Activated CD4-positive, alpha-beta T cell treated with anti-CD3 and anti-CD28 coated beads for 1 hour (primary cell): ENCODE measurements at places on chromosomes 1 and 21.

GRCh38 chr1:233869680-233870079 lies 34.8 kb upstream of the SLC35F3 start:
- no peak for DNase-seq

DNA sequence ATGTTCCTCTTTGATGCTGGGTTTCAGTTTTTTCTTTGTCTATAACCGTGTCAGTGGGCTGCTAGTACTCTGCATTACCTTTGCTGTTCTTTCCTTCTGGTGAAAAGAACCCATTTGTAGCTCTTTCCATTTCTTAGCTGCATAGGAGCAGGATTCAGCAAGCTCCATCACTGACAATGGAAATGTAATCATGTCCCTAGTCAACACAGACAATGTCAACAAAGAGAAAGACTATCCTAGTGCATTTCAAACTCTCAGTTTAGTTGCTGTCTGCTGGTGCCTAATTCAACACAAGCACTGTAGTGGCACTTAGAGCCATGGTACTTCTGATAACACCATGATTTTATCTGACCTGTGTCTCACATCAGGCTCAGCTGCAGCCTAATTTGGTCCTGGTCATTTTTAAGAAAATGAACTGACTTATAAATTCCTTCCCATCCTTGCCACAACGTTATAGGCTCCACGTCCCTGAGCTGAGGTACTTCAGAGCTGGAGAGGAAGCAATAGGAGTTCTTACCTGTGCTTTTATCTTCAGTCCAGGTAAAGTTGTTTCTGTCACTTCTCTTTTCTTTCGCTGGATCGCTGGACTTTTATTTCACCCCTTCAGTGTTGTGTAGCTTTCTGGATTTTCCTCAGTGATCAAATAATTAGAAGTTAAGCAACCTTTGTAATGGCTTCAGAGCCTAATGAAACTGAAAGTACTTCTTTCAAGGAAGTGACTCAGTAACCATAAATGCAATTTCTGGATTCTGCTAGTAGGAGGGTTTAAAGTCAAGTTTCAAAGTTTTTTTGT lies at the start of gene GBP3:
Gene GBP3 (minus strand): TSS at position 700 of the 793 bp plus-strand sequence. CDS start 2,145 bp downstream, outside the sequence.
- DNase-seq = no peak

- DNase-seq = peak; percentile 61
Observed at GRCh38 chr1:33180911-33181890, 642 bp downstream of the TRIM62 start.

- no peak for DNase-seq
Observed at GRCh38 chr1:200737647-200738291, 924 bp upstream of the CAMSAP2 start.

DNA sequence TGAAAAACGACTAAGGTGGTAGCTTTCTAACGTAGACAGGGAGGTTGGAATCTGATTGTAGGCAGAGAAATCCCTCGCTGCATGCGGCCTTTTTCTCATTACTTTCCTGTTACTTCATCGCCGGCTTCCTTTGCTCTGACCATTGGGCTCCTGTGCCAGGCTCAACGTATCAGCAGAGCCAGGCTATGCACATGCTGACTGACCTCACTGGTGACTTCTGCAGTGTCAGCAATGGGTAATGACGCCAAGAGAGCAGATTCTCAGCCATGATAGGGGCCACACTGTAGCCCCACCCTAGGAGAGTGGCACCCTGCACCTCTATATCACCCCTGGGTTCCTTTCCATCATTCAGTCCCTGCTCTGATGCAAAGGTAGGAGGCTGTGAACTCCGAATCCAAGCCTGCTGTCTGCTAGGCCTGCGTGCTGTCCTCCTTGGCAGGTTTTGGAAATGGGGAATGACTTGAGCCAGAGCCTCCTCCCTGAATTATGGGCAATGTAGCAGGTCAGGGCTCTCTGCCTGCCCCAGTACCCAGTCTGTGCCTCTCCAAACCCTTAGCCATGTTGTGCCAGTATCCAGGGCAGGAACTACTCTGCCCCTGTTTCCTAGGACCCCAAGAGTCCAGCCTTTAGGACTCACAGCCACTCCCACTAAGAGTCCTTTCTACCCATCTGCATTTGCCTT lies 11.4 kb downstream of the PPFIA4 start:
- DNase-seq = no peak

GRCh38 chr1:176932114-176933104 lies 232.1 kb downstream of the ASTN1 start:
- no peak for DNase-seq

- DNase-seq = no peak
Observed at GRCh38 chr1:115640384-115640783, 1.4 kb upstream of the VANGL1 start.

DNA sequence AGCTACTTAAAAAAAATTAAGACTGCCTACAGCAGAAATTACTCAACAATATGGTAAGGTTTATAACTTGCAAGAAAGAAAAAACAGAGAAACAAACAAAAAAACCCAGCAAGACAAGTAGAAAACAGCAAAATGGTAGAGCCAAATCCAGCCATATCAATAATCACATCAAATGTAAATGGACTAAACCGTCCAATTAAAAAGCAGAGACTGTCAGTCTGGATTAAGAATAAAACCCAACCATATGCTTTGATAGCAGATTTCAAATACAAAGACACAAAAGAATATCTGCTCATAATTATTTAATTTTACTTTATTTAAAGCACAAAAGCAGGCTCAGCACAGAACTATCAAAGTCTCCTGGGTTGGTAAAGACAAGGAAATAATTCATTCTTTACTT lies 17.5 kb downstream of the PACC1 start:
- no peak for DNase-seq

- no peak for DNase-seq
Observed at GRCh38 chr1:64623750-64624191, 121.1 kb upstream of the RAVER2 start.

- DNase-seq = no peak
Observed at GRCh38 chr1:150161747-150162581, 12.2 kb downstream of the PLEKHO1 start.

GRCh38 chr1:114008480-114008941 lies 29.2 kb downstream of the OLFML3 start:
- DNase-seq = no peak

DNA sequence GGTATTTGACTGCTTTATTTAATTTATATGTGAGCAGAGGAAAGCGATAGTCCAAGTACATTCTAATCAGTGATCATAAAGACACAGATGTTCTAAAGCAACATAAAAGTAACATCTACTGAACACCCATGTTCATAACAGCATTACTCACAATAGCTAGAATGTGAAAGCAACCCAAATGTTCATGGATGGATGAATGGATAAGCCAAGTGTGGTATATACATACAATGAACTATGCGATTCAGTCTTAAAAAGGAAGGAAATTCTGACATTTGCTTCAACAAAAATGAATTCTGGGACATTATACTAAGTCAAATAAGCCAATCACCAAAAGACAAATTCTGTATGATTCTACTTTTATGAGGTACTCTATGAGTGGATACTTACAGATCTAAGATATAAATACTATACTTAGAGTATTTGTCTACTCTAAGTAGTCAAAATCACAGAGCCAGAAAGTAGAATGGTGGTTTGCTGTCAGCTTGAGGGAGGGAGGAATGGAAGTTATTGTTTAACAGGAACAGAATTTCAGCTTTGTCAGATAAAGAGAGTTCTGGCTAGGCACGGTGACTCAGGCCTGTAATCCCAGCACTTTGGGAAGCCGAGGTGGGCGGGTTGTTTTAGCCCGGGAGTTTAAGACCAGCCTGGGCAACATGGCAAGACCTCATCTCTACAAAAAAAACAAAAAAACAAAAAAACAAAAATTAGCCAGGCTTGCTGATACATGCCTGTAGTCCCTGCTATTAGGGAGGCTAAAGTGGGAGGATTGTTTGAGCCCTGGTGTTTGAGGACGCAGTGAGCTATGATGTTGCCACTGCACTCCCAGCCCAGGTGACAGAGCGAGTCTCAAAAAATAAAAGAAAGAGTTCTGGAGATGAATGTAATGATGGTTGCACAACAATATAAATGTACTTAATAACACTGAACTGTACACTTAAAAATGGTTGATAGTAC lies 79.7 kb upstream of the ARHGAP29 start:
- DNase-seq = no peak

- no peak for DNase-seq
Observed at GRCh38 chr1:51559064-51559500, 40.0 kb upstream of the EPS15 start.

DNA sequence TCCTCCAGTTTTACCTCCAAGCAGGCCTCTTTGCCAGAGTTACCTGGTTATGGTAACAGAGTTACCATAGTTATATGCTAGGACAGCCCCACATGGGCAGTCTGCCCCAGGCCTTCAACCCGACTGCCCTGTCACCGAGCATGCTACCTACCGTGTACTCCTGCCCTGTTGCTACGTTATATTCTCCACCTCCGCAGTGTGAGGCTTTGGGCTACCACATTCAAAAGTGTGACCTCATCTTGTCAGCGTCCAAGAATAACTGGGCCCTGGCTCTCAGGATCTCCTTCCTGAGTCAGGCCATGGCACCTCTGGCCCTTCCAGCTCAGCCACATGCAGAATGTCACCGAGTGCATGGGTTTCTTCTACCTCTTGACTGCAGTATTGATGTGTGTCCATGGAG lies 8.9 kb downstream of the MAPKAPK2 start:
- no peak for DNase-seq

- no peak for DNase-seq
Observed at GRCh38 chr1:33575324-33575879, 103.0 kb downstream of the ZSCAN20 start.

GRCh38 chr1:235296729-235297128 lies 31.2 kb downstream of the ARID4B start:
- DNase-seq = no peak

- DNase-seq = no peak
Observed at GRCh38 chr1:71850936-71851335, 431.4 kb downstream of the NEGR1 start.

DNA sequence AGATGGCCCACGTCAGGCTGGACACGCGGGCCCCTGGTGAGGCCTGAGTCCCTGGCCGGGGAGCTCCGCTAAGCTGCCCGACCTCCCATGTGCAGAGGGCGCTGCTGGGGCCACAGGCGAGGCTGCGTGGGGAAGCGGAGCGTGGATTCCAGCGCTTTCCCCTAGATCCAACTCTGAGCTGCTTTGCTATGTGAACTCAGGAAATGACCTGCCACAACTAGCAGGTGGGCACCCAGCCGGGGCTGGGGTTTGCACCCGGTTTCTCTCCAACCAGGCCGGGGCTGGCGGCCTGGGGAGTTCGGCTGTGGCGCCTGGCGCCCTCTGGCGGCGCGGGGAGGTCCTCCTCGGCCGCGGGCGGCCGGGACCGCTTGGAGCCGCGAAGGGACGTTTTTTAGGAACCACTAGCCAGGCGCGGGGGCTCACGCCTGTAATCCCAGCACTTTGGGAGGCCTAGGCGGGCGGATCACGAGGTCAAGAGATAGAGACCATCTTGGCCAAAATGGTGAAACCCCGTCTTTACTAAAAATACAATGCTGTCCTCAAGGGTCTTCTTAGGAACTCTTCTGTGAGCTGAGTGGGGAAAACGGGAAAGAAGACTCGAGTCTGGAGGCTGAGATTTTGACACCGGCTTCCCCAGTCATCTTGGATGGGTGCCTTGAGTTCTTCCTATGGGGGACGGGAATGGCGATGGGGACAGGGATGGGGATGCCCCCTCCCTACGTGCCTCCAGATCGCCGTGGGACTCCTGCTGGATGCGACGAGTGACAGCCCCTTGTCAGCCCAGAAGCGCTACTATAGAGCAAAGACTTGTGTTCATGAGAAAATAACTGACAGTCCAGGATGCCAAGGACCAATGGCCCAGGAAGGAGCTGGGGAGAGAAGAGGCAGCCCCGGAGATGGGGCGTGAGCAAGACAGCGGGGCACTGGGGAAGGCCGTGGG lies 12.6 kb downstream of the PYCR2 start:
- peak; percentile 59 for DNase-seq

GRCh38 chr1:115862403-115862802 lies 21.5 kb upstream of the NHLH2 start:
- no peak for DNase-seq

- no peak for DNase-seq
Observed at GRCh38 chr1:46471848-46472492, 17.7 kb upstream of the DMBX1 start.

DNA sequence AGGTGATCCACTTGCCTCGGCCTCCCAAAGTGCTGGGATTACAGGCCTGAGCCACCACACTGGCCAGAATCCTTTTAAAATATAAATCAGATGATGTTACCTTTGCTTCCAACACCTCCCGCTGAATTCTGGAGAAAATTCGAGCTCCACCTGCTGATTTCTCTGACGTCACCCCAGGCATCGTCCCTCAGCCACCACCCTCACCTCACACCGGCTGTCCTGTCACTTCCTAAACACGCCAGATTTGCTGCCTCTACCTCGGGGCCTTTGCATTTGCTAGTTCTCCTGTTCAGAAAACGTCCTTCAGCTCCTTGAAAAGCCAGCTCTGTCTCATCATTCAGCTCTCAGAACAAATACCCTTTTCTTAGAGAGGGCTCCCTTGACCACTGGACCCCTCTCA lies 57.9 kb downstream of the FBXO2 start:
- no peak for DNase-seq

DNA sequence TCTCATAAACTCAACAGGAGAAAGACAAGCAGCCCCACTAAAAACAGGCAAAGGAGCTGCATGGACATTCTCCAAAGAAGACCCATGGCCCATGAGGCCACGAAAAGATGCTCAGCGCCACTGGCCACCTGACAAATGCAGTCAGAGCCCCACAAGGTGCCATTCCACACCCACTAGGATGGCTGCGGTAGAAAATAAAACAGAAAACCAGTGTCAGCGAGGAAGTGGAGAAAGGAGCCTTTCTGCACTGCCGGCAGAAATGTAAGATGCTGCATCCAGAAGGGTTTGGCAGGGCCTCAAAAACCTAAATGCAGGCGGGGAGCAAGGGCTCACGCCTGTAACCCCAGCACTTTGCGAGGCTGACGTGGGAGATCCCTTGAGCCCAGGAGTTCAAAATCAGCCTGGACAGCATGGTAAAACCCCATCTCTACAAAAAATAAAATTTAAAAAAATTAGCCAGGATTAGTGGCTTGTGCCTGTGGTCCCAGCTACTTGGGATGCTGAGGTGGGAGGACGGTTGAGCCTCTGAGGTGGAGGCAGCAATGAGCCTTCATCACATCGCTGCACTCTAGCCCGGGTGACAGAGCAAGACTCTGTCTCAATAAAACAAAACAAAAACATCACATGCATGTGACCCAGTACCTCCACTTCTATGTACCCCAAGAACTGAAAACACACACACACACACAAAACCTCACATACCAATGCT lies 4.2 kb downstream of the WNT9A start:
- no peak for DNase-seq

GRCh38 chr21:29825936-29826335 lies 113.9 kb downstream of the GRIK1 start:
- DNase-seq = no peak
